ENCODE measurements at places on chromosomes 5 and 9.

DNA sequence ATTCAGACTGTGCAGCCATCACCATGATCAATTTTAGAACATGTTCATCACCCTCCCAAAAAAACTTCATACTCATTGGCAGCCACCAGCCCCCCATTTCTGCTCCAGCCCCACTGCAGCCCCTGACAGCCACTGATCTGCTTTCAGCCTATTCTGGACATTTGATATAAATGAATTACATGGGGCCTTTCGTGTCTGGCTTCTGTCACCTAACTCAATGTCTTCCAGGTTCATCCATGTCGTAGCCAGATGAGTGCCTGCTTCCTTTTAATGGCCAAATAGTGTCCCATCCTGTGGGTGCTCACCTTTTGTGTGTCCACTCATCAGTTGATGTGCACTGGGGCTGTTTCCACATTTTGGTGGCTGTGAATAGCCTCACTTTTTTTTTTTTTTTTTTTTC lies 63.5 kb downstream of the HMCN2 start:
- DNase-seq: no peak

DNA sequence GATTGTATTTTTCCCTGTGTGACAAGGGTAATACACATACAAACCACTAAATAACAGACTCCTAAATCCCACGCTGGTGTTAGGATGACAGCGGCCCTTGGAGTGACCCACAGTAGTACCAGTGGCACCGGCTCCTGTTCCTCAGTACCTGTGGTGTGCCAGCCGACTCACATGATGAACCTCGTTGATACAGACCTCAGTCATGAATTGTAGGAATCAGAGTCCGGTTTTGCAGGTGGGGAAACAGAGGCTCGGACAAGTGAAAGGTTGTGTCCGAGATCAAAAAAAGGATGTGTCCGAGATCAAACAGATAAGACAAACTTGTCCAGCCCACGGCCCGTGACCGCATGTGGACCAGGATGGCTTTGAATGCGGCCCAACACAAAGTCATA lies 78.0 kb downstream of the AMBP start:
- no peak for DNase-seq

DNA sequence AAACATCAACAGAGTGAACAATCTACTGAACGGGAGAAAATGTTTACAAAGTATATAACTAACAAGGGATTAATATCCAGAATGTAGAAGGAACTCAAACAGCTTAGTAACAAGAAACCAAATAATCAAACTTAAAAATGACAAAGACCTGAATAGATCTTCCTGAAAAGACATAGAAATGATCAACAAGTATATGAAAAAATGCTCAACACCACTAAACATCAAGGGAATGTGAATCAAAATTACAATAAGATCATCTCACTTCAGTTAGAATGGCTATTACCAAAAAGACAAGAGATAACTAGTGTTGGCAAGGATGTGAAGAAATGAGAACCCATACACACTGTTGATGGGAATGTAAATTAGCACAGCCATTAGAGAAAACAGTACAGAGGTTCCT lies 218.8 kb downstream of the MCTP1 start:
- DNase-seq: no peak

DNA sequence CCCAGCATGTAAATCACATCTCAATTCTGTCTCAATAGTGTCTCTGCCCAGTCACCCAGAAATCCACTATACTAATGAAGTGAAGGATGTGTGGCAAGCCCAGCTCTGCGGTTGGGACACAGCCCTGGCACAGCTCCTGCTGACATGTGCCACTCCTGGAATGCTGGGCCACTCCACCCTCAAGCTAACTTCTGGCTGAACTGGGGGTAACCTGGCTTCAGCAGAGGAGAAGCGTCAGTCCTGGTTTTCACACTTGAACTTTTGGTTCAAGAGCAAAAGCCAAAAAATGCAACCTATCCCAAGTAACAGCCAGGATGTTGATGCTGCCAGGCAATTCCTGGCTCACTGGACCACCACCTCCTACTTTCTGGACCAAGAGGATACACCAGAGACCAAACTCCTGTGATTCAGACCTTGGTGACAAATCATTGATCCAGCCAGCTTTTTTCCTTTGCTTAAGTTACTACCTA lies 86.4 kb downstream of the ARRDC3 start:
- DNase-seq: no peak

DNA sequence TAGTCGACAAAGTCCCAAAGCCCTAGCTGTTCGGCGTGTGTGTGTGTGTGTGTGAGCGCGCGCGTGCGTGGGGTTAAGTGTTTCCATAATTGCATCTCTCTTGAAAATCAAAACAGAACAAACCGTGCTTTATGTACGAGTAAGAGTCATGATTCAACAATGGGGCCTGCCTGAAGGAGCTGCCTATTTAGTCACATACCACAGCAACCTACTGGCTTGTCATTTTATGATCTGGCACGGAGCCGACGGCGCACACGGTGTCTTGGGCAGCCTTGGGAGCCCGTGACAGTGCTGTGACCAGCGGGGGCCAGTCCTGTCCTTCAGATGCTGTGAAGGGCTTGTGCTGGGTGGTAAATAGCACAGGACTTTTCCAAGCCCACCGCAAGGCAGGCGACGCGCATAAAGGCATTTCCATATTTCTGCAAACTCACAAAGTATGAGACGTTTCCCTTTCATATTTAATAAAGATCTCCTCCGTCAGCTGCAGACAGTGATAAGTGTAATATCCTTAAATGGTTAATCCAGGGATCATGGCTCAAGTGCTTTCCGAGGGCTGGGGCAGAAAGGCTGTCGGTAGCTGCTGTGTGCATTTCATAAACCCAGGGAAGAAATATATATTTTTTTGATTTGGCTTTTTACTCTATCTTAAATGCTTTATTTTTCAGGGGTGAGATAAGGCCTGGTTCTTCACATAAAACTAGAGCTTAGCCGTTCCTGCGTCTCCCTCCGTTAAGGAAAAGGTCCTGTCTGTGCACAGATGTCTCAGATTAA lies 270.2 kb upstream of the IRX1 start:
- DNase-seq: no peak
